ENCODE measurements at places on chromosomes 11 and 22.

DNA sequence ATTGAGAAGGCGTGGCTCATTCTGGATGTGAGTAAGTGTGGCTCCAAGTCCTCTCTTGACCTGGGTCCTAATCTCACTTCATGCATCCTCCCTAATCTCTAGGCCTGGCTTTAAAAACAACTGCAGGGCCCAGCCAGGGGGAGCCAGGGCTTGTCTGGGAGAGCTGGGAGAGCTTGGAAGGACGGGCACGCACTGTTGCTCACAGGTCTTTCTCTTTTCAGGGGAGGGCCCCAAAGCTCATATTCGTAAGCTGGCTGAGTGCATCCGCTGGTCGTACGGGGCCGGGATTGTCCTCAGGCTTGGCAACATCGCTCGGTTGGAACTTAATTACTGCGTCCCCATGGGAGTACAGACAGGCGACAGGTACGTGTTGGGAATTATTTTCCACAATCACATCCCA, 34.1 kb upstream of the PARVB start:
- no peak for DNase-seq

GRCh38 chr22:24507716-24508115, 12.6 kb downstream of the UPB1 start:
- DNase-seq: no peak

GRCh38 chr22:35337932-35338331, 38.2 kb downstream of the TOM1 start:
- no peak for DNase-seq

GRCh38 chr11:121352251-121352891, 59.8 kb downstream of the SC5D start:
- DNase-seq: no peak

DNA sequence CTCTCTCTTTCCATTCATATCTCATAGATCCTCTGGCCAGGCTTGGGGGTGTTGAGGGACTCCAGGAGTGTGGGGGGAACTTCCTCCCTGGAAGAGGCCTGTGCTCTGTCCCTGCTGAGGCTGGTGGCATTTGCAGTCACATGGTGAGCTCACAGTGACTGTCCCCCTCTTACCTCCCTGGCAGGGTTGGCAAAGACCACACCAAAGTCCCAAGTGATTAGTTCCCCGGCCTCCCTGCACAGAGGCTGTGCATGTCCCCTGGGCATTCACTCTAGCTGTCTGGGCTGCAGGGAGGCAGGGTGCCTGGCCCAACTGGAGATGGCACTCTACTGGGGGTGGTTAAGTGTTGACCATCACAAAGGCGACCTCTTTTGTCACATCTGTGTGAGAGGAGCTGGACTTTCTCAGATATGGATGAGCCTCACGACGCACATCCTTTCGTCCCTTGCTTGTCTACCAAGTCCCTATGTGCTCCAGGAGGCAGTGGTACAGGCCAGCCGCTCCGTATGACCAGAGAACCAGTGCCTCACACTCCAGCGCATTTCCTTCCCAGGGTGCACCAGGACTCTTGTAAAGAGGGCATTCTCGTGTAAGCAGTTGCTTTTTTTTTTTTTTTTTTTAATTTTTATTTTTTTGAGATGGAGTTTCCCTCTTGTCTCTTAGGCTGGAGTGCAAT, 8.8 kb downstream of the TANGO2 start:
- no peak for DNase-seq

DNA sequence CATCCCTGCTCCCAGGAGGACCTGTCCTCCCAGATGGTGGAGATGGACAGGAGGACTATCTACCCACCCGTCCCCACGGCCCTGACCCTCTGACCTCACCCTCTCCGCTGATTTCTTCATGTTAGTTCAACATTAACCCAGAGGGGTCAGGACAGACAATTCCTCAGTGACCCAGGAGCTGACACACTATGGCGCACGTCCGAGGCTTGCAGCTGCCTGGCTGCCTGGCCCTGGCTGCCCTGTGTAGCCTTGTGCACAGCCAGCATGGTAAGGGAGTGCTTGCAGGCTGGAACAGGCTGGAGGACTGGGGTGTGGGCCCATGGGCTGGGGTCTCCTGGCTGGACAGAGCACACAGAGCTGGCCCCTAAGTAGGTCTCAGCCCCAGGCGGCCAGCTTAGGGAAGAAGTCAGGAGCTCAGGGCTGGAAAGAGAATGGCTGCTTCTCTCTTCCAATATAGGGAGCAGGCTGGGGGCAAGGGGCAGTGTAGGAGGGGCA, at the start of gene F2:
Gene F2 (plus strand): TSS at position 166 of the 495 bp plus-strand sequence. CDS start 23 bp downstream, at position 189.
- no peak for DNase-seq

GRCh38 chr11:66883016-66883965, 26.4 kb downstream of the LRFN4 start:
- peak; percentile 15 for DNase-seq

All from stimulated activated CD4-positive, alpha-beta T cell treated with anti-CD3 and anti-CD28 coated beads, Interleukin-1b, Interleukin-23, amount 100 ng/mL, for 1 hour (primary cell).